Esophagus squamous epithelium (tissue), 5 donors: ENCODE measurements at places on chromosomes 5 and 9.

GRCh38 chr5:51033215-51033614 lies 350.0 kb upstream of the ISL1 start:
- DNase-seq = no peak

GRCh38 chr9:29668732-29669131 lies 2095.5 kb upstream of the C9orf72 start:
- DNase-seq = no peak

- DNase-seq = no peak
Measured at GRCh38 chr5:36385495-36385894, 83.8 kb upstream of the RANBP3L start.

- no peak for DNase-seq
Measured at GRCh38 chr5:174698156-174698555, 26.2 kb upstream of the MSX2 start.

- DNase-seq = no peak
Measured at GRCh38 chr9:122944960-122945888, 4.4 kb downstream of the RABGAP1 start.

DNA sequence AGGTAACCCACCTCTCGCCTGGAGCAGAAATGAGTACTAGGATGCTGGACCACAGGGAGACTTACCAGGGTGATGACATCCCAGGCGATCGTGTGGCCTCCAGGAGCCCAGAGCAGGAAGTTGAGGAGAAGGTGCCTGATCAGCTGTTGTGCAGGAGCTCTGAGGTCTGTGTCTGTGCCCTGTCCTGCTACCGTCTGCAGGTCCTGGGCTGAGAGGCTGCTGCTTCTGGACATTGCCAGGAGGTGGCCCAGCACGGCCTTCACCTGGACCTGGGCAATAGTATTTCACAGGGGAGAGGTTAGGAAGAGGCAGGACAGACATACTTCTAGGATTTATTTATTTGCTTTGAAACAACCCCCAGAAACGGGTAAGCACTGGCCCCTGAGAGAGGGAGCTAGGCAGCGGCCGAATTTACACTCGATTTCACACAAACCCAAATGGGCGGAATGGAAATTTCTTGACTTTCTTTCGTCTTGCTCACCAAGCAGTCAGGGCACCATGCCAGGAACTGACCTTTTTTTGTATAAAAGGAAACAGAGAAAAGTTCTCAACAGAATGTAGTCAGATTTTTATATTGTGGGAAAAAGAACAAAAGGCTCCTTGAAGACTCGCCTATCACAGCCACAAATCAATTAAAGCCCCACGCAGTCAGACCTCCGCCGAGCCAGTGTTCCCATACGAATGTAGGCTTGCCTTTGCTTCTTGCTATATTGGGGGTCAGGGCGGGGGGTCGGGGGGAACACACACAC lies 210.3 kb downstream of the FANCC start:
- DNase-seq = no peak

DNA sequence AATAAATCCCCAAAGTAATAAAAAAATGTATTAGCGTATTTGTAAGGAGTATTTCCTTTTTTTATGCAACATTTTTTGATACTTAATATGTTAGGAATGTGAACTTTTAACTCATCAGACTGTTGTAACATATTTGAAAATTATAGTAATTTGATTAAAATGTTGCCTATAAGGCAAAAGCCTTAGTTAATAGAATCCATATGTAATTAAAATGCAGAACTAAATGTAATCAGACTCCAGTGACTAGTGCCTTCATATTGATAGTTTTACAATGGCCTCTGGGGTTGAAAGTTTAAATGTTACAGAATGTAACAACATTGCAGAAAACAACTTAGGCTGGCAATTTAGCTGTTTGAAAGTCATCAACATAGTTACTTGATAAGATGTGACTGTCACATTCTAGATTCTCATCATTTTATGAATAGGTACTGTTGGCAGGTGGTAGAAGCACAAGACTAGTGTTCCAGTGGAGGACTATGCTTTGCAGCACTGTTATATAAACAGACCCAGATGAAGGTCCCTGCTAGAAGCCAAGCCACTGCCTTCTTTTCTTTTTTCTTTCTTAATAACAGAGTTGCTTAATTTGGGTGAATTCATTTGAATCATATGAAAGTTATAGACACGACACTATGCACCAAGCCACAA lies 382.9 kb downstream of the CCDC171 start:
- DNase-seq = no peak

GRCh38 chr5:89301321-89302025 lies 418.5 kb upstream of the MEF2C start:
- no peak for DNase-seq

- DNase-seq = no peak
Measured at GRCh38 chr5:43401827-43402226, 10.4 kb downstream of the CCL28 start.

GRCh38 chr5:154193701-154194121 lies 3.2 kb downstream of the GALNT10 start:
- no peak for DNase-seq

GRCh38 chr9:128015696-128016095 lies 34.9 kb upstream of the EEIG1 start:
- no peak for DNase-seq

DNA sequence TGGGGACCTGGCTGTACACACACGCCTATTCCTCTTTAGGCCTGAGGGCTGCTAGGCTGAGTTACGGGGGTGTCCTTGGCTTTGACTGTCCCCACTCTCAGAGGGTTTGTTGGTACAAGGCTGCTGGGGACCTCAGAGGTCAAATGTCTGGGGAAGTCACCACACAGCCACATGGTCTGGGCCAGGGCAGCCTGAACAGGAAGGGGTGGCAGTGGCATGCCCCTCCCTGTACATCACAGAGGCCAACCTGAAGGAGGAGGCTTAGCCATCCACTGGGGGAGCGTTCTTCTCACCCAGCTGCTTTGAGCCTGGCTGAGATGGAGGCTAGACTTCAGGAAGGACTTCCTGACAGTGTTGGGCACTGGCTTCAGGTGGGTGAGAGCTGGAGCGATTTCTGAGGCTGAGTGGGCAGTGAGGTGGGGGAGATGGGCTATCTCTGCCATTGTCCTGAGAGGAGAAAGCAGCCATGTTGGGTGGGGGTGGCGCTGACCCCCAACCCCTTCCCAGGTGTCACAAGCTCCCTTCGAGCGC lies 36.3 kb downstream of the CXXC5 start:
- DNase-seq = no peak

DNA sequence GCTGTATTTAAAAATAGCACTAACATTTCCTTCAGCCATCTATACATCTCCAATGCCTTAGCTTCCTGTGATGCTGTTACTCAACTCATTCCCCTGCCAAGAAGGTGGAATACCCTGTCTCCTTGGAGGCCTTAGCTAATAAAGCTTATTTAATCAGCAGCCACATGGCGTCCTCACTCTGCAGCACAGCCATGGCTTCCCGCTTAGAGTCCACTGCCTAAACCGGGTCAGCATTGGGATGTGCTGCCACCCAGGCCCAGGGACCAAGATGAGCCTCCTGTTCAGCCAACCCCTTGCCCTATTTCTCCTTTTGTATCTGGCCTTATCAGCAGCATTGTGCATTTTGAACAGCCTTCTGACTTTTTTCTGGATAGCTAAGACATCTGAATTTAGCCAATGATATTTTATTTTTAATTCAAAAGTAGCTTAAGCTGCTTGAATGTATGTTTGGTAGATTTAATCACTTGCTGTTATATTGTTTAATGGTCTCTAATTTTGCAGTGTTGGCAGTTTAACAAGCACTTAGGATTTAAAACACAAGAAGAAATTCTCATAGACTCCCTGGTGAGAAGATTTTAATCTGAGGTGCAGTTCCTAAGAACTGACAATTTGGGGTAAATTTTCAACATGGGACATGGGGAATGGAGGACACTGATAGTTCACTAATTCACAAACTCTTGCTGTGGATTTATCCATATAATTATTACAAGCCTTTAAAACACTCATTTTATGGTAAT lies 113.0 kb downstream of the RPS23 start:
- DNase-seq = no peak

GRCh38 chr5:131488463-131488862 lies 146.6 kb downstream of the RAPGEF6 start:
- no peak for DNase-seq

- DNase-seq = no peak
Measured at GRCh38 chr5:169280286-169280685, 20.7 kb downstream of the SLIT3 start.

- no peak for DNase-seq
Measured at GRCh38 chr9:135248111-135248510, 160.6 kb downstream of the OLFM1 start.

DNA sequence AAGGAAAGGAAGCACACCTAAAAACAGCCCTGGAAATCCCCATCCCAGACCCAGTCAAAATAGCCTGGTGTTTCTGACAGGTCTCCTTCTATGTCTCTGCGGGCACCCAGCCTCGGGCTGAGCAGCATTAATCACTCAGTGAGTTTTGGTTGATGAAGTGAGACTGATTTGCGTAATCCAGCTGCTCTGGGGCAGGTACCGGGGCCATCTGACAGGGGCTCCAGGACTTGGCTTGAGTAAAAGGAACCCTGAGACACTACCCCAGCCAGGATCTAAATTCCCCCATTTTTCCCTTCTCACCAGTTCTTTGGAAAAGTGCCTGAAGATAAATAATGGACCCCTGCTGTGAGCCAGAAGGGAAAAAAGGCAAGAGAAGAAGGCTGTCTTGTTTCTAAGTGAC lies 596 bp downstream of the SLC28A3 start:
- DNase-seq = no peak

DNA sequence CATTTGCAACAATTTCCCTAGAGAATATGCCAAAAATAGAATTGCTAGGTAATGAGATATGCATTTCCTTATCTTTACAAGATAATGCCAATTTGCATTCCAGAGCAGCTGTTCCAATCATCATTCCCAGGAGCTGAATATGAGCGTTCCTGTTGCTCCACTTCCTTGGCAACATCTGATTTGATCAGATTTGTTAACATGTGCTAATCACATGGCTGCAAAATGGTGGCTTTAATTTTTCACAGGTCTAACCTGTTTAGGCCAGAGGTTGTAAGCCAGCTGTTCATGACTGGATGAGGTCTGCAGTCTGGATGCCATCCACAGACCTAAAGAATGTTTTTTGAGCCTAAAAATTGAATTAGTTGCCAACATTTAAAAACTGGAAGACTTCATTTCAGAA lies 220.7 kb upstream of the IL12B start:
- DNase-seq = no peak

DNA sequence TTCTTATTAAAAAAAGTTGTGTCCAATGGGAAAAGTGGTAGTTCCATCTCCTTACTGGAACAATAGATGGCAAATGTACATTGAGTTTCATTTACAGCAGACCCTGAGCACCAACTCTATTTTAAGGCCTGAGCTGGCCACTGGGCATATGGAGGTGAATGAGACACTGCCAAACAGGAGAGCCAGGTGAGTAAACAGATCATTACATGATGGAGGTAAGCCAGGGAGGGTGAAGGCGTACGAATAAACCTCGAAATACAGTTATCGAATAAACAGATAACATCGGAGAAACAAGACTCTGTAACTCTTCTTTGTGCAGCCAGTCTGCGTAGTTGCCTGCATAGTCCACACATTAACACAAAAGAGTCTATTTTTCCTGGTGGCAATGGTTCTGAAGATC lies 446.4 kb upstream of the KLF4 start:
- DNase-seq = no peak

GRCh38 chr9:109037946-109038715 lies 24.8 kb upstream of the CTNNAL1 start:
- no peak for DNase-seq

- no peak for DNase-seq
Measured at GRCh38 chr5:68367717-68368116, 152.2 kb downstream of the PIK3R1 start.

DNA sequence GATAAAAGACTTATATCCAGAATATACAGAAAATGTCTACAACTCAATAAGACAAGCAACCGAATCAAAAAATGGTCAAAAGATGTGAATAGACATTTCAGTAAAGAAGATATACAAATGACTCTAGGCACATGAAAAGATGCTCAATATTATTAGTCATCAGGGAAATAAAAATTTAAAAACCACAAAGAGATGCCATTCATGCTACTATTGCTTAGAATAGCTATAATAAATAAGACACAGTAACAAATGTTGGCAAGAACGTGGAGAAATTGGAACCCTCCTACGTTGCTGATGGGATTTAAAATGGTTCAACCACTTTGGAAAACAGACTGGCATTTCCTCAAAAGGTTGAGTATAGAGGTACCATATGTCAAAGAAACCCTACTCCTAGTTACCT lies 39.8 kb downstream of the POLK start:
- no peak for DNase-seq

DNA sequence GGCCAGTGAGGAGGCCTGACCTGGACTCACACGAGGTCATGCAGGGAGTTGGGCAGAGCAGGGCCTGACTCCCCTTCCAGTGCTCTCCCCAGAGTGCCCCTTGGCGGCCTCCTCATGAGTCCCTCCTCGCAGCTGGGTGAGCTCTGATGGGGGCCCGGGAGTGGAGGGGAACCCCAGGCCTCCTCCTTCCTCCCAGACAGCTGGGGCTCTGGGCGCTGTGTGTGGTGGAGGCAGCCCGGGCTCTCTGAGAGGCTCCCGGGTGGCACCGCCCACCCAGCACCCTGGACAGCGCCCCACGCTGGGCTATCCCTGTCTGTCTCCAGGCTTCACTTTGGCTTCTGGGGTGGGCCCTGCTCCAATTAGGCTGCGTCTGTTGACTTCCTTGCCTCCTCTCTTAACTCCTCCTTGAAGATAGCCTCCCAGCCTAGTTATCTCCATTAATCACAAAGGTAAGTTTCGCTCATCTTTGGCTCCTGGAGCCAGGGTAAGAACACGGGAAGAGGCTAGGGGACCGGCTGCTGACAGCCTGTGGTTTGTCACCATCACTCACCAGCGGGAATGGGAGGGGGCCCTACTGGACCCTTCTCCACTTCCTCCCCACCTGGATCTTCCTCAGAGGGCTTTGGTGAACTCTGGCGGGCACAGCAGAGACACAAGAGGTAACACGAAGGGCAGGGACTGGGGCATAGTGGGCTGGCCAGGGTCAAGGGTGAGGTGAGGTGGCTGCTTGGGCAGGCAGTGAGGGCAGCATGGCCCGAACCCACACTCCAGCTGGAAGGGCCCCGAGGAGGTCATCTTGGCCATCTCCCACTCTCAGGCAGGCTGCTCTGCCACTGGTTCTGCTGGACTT lies 13.1 kb downstream of the PSD2 start:
- no peak for DNase-seq

DNA sequence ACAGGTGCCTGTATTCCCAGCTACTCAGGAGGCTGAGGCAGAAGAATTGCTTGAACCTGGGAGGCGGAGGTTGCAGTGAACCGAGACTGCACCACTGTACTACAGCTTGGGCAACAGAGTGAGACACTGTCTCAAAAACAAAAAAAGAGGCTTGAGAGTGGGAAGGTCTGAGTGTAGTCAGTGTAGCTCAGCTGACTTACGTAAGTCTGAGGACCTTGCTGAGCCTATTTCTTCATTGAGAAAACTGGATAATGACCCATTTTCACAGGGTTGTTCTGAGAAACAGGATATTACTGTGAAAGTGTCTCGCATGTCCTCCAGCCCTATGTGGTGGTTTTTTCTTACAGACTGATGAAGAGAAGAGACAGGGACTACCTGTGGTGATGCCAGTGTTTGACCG lies 66.7 kb downstream of the WDR41 start:
- DNase-seq = no peak

GRCh38 chr5:30725073-30725472 lies 468.4 kb upstream of the CDH6 start:
- DNase-seq = no peak
